ENCODE measurements at places on chromosomes 12 and 14.
A peak's percentile ranks its signal among the peaks of the same experiment; 100 is the strongest.

- no peak for DNase-seq
Measured at GRCh38 chr12:112590281-112590680, 171.5 kb downstream of the PTPN11 start.

GRCh38 chr12:24591079-24591626 is 357.7 kb downstream of the BCAT1 start:
- DNase-seq = no peak

DNA sequence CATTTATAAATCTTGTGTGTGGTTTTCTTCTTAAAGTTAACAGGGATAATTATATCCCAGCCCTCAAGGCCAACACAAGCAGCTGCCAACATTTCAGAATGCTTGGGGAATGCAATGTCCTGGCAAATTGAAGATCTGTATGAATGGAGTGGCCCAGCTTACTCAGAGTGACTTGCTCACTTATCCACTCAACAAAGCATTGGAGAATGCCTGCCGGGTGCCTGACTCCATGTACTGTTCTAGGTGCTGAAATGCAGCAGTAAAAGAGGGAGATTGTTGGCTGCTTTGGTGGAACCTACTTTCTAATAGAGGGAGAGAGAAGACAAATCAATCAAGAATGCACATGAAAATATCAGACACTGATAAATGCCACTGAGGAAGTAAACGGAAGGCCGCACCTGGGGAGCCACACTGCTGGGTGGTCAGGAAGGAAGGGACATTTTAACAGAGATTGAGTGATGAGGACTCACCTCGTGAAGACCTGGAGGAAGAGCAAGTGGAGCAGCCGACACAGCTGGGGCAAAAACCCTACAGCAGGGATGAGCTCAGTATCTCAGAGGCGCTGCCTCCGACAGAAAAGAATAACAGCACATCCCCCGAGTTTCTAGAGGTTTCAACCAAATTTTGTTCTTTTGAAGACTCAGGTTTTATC is 61.2 kb upstream of the VASH1 start:
- DNase-seq = no peak

DNA sequence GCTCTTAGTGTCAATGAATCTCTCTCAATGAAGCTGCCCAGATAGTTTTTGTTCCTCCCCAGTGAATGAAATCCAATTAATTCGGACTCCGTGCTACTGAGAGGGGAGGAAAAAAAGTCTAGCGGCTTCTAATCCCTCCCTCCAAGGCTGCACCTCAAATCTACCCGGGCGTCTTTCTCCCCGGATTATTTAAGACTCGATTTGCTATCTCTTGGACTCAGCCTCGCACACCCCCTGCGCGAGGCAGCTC is 134 bp downstream of the DUSP6 start:
- DNase-seq = no peak

GRCh38 chr14:52399104-52399503 is 85.0 kb downstream of the PTGER2 start:
- DNase-seq = no peak

DNA sequence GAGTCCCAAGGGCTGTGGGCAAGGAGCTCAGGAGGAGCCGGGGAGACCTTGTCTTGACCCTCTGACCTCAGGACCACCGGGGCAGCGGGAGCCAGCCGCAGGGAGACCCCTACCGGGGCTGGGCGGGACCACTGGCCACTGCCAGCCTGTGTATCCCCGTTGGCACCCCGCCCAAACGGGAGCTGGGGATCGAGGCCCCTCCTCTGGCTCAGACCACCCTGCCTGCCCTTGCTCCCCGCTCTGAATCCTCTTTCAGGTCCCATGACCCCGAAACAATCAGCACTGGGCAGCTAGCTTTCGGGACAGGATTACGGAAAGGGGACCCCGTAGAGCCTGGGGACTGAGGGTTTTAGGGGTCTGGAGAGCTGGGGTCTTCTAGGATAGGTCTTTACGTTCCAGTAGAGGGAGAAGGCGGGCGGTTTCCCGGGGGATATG is 1.3 kb downstream of the GLI1 start:
- no peak for DNase-seq

DNA sequence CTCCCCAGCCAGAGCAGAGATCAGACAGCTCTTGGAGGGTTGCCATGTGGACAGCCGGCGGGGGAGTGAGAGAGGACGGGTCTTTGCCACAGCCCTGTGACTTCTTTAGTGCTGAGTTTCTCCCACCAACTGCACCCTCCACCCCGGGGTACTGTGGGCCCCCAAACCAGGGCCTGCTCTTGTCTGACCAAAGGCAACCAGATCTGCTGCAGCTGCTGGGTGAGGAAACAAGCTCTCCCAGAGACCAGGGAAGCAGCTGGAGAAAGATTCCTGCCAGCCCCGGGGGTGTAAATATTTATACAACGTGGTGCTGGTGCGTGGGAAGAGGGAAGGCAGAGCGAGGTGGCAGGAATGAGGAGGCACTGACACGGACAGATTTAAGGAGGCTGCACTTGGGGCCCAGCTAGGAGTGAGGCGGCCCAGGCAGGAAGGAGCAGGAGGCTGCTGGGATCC is 14.3 kb upstream of the ZFP36L1 start:
- DNase-seq = peak; percentile 98

DNA sequence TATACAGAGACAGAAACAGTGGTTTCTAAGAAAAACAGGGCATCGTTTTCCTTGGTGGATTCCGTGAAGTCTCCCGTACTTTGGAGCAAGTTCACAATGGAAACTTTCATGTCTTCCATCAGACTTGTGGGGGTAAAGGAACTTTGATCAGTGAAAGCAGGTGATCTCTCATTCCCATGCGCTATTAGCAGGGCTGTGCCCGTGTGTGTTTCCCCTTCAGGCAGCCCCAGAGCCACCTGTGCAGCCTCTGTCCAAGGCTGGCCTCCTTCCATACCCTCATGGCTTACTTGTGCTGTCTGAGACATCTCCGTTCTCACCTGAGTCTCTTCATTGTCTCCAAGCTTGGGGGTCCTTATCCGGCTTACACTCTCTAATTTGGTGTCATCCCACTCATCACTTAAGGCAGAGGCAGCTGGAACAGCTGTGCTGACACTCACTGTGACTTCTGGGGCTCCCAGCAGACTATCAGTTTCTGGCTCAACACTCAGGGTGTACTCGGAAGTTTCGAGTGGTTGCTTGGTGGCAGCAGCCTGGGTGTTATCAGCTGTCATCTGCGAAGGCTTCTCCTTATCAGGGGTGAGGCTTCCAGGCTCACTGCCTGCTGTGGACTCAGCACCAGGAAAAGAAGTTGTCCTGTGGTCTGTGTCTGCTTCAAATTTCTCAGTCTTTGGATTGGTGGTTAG is 13.8 kb downstream of the ARMH4 start:
- DNase-seq = no peak

GRCh38 chr12:54132976-54133771 is 55.6 kb downstream of the SMUG1 start:
- no peak for DNase-seq

DNA sequence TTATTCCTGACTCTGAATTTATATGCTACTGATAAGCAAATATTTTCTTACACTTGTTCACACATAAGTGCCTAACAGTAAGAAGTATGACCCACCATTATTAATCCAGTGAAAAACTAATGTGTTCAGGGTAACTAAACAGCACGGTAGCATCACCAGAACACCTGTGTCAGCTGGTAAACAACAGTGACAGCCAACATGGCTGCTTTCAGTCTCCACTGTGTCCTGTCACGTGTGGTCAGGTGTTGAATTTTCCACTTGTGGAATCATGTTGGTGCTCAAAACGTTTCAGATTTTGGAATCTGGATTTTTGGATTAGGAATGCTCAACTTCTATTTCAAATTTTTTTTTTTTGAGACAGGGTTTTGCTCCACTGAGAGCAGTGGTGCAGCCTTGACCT is 14.3 kb upstream of the ATP23 start:
- no peak for DNase-seq

- peak; percentile 67 for DNase-seq
Measured at GRCh38 chr14:63852817-63853731, at the start of gene SYNE2. TSS of gene SYNE2 (plus strand) at chr14:63853004. CDS start at chr14:63909149, 56,145 bp downstream.

- no peak for DNase-seq
Measured at GRCh38 chr12:111064982-111065381, 144.6 kb upstream of the MYL2 start.

DNA sequence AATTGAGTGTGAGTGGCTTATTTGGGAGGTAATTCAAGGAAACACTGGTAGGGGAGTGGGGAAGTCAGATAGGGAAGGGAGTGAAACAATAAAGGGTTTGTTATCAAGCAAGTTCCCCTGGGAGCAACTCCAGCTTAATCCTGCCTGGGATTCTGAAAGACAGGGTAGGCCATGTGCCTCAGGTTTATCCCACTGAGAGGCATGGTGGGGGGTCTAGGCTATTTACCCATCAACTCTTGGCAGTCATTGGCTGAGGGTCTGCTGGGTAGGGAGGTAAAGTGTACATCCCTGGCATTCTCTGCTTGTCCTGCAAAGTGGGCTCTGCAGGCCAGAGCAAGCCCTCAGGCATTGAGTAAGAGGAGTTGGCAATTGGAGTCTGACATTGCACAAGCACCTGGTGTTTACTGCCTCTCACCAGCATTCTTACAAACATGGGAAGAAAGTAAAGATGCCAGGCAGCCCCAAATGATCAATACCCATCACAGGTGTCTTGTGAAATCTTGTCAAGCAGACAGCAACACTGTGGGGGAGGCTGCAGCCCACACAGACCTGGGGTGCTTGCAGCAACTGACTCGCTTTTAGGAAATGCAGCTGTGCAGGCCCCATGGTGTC is 169.3 kb downstream of the KTN1 start:
- no peak for DNase-seq

GRCh38 chr14:56324856-56325699 is 206.9 kb downstream of the PELI2 start:
- peak; percentile 65 for DNase-seq

DNA sequence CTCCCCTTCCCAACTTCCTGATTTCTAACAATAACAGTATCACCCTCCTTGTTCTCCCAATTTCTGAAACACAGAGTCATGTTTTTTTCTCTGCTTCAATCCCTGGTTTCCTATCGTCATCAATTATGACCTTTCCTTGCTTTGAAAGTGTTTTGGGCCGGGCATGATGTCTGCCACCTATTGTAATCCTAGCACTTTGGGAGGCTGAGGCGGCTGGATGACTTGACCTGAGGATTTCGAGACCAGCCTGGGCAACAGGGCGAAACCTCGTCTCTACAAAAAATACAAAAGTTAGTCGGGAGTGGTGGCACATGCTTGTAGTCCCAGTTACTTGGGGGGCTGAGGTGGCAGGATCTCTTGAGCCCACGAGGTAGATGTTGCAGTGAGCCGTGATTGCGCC is 12.6 kb upstream of the GPR162 start:
- DNase-seq = no peak

GRCh38 chr12:28350502-28350901 is 160.2 kb downstream of the CCDC91 start:
- DNase-seq = no peak

GRCh38 chr14:91872011-91872501 is 4.7 kb upstream of the TC2N start:
- peak; percentile 29 for DNase-seq

GRCh38 chr14:61513986-61514830 is 181.1 kb upstream of the HIF1A start:
- DNase-seq = peak; percentile 84

DNA sequence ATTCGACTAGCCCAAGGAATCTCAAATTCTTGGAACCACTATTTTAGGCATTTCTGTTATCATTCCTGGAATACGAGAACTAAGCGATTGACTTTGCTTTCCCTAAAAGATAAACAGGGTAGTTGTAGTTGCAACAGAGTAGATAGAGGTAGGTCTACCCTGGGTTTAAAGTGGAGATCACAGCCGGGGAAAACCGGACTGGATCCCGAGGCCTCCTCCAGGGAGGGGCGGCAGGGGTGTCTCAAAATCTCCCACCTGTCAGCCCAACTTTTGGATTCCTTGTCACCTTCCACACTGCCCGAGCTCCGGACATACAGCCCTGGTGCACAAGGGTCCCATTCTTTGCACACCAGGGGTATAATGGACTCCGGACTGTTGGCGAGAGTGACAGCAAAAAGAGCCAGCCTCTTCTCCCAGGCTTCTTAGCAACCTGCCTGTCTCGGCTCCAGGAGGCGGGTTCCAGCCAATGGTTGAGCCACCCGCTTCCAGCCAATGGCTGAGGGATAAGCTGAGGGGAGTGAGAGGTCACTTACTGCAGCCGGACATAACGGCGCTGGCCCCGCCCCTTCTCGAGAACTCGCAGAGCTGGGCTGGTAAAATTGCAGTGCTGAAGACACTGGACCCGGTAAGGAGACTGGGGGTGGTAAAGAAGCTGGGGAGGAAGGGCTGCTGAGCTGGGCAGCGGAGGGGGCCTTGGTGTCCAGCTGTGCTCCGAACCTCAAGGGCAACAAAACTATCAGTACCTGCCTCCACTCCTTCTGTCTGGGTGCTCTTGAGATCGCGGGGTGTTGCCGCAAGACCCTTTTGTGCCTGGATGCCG is at the start of gene SUOX:
Gene SUOX (plus strand): TSS at position 562 of the 820 bp plus-strand sequence. CDS start 4,946 bp downstream, outside the sequence.
- peak; percentile 98 for DNase-seq

GRCh38 chr14:85280074-85280473 is 249.9 kb upstream of the FLRT2 start:
- DNase-seq = no peak

GRCh38 chr14:91149462-91149861 is 35.6 kb downstream of the DGLUCY start:
- DNase-seq = peak; percentile 100

GRCh38 chr14:103243764-103244737 is 90.0 kb upstream of the EIF5 start:
- DNase-seq = peak; percentile 24

GRCh38 chr12:271161-271560 is 8.5 kb upstream of the SLC6A13 start:
- DNase-seq = no peak

DNA sequence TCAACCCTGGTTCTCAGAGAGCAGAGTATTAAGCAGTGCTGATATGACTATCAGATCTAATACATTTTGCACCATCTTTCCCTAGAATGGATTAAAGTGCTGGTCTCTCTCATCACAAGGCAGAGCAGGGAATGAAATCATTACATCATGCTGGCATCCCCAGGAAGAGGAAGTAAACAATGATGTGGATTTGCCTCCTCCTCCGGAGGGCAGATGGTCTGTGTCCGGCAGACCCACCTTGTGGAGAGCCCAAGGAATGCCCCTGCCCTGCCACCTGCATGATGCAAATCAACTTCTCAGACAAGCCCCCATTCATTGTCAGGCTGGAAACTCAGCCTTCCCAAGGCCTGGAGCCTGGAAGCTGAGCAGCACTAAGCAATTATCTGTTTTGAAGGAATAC is 1149.1 kb downstream of the VRK1 start:
- DNase-seq = no peak

GRCh38 chr12:79717006-79717405 is 26.2 kb upstream of the PAWR start:
- no peak for DNase-seq

- DNase-seq = peak; percentile 6
Measured at GRCh38 chr12:109358154-109358869, 10.6 kb downstream of the MYO1H start.

- peak; percentile 67 for DNase-seq
Measured at GRCh38 chr12:79020106-79020505, 155.5 kb downstream of the SYT1 start.

- no peak for DNase-seq
Measured at GRCh38 chr12:119949145-119949544, 39.9 kb upstream of the BICDL1 start.
